CD4-positive, alpha-beta T cell (primary cell): ENCODE measurements at places on chromosomes 1 and 21. TPM values are rescaled to one million over a fixed set of nuclear protein-coding genes. Genes with fewer than 3 reads are reported as not detected.

Gene LHX4
- total RNA-seq, result 0.03 TPM

Gene COL18A1
- 16.0 TPM for total RNA-seq

Gene C1orf87
- not detected for total RNA-seq

Gene VWA5B1
- 0.08 TPM for total RNA-seq

Gene DNAJC28
- not detected for total RNA-seq

Gene C1QA
- not detected for total RNA-seq

Gene FYB2
- not detected for total RNA-seq

Gene LYSMD1
- 0.55 TPM for total RNA-seq

GRCh38 chr1:177799746-177800145 lies 170.1 kb downstream of the SEC16B start:
- no peak for DNase-seq

DNA sequence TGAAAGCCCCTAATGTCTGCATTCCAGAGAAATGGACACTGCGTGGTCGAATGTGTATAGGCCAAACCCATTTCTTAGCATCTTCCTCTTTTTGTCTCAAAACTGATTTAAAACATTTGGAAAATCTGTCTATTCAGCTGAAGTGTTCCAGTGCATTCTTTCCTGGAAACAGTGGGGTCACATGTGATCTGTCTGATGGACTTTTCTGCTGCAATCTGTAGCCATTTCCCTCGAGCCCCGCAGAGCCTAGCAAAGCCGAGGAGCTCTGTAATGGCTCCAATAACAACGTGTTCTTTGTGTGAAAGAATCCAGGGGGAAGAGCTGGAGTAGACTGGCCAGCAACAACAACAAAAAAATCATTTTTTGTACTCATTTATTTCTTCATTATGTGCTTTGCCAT lies 329.3 kb downstream of the BARHL2 start:
- no peak for DNase-seq

DNA sequence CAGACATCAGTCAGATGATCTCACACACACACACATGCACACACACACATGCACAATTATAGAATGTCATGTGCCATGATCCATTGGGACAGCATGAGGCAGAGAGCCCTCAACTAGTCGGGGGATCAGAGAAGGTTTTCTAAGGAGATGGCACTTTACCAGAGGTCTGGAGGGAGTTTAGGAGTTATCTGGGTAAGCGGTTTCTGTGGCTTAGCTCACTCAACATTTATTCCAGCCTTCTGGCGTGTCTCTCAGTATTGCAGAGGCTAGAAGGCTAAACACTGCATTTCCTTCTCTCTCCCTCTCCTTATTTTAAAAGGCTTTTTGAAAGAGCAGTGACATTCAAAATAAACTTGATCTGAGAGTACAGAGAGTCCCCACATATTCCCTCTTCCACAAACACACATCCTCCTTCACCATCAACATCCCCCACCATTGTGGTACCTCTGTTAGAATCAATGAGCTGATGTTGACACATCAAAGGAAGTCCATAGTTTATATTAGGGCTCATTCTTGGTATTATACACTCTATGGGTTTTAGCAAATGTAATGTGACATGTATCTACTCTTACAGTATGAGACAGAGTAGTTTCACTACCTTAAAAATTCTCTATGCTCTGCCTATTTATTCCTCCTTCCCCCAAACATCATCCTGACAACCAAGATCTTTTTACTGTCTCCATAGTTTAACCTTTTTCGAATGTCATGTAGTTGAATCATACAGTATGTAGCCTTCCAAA lies 9.0 kb upstream of the PLA2G2A start:
- no peak for DNase-seq

DNA sequence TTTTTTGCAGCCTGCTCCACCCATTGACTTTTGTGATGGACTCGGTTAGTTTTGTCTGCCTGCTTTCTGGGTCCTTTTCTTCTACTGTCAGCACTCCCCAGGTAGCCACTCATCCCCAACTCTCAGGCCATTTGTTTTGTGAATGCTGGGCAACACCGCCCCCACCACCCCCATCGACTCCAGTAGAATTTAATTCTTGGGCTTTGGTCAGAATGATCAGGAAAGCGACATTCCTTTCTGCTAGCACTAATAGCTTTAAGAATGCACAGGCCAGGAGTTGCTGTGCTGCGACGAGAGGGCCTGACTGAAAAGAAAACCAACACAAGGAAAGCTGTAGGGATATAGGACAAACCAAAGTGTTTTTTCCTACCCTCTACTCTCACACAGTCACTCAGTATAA lies 144.4 kb downstream of the CDC7 start:
- DNase-seq, result no peak

DNA sequence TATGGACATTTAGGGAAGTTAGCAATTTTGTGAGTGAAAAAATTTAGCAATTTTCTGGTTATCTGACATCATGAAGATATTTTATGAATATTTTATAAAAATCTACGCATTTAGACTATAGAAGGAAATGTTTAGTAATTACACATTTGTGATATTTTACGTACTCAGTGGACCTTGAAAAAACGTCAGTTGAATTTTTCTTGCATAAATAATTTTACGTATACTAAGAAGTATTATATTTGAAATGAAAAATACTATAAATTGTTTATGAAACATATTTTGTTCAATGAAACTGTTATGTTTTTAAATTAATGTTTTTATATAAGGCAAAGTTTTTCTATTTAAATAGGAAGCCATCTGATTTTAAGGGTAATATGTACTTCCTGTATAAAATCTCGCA lies 462.8 kb downstream of the NCAM2 start:
- DNase-seq, result no peak

DNA sequence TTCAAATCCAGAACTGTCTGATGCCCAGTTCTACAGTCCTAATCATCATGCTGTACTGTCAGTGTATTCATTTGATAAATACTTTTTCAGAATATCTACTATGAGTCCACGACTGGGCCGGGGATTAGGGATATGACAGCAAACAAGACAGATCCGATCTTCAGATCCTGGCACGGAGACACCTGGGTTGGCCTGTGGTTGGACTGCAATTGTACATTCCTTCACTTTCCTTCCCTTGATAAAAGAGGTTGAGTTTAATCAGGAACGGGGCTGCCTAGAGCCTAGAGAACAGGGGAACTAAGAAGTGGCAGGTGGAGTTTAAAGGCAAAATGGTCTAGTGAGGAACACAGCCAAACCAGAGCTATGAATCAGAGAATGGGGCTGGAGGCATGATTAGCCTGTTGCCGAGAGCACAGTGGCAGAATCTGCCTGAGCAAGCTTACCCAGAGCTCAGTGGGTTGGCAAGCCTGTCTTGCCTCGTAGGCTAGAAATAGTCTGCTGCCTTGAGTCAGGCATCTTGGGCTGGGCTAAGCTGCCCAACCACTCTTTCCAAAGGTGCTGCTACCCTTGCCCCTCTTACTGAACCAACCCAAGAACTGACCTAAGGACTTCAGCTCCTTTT lies 38.1 kb upstream of the PTCH2 start:
- no peak for DNase-seq

DNA sequence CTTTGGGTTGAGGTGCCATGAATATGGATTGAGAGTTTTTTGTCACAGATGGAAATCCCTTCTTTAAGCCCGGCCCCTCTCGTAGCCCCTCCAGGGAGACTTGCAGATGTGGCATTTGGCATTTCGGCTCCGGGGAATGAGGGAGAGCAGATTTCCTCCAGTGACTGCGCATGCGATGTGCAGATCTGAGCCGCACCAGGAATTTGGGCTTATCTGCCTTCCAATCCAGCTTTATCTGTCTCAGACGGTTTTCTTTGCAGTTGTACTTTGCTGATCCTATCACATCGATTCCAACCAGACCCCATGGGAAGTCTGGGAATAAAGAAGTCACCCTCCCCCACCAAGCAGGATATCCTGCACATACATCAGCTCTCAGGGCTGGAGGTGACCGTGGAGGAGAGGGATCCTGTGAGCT lies 11.7 kb downstream of the KIF26B start:
- DNase-seq, result no peak

- no peak for DNase-seq
These were observed 41.1 kb upstream of the DUSP10 start for GRCh38 chr1:221782970-221783369.

DNA sequence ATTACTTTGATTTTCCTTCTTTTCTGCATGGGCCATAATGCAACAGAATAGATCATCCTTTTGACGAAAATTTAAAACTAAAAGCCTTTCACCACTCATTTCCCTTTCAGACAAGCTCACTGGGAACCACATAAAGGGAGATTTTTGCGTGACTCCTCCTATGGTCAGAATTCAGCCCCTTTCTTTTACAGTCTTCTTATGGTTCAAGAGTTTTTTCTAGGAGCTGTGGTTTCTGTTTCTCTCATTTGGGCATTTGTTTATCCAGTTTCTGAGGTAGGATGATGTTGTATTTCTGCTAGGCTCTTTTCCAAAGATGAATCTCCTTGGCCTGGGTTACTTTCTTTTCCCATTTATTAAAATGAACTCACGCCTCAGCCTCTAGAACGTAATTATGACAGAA lies 16.9 kb downstream of the RGS1 start:
- DNase-seq, result no peak

DNA sequence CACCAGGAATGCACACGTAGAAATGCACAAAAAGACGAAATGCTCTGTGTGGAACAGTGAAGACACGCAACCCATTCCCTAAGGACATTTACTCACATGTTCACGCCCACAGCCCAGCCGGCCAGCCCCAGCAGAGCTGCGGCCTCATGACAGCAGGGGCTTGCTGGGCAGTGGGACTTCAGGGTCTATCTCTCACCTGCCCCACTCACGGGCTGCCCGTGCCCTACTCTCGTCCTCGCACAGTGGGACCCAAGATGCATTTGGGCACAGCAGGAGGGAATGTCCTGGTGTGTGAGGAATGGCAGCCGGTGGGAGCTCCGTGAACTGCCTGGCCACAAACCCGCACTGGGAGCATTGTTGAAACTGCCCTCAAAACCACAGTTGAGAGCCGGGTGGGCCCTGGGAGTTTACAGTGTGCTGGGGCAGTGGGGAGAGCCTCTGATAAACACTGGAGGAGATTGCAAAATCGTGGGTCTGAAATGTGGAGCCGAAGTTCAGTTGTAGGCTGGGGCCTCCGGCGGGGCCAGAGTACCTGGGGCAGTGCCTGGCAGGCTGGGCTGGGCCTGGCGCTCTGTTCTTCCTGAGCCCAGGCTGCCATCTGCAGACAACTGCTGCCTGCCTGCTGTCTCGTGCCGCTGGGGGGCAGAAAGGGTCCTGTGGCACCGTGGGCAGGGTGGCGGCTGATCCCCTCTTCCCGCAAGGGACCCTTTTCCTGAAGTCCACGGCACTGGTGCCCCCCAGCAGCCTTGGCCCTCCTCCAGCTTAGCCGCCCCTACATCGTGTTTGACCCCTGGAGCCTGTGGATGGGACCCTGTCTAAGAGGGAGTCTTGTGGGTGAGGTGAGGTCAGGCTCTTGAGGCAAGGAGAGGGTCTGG lies 20.7 kb upstream of the POFUT2 start:
- no peak for DNase-seq

GRCh38 chr21:35929901-35930300 lies 130.4 kb downstream of the SETD4 start:
- DNase-seq, result no peak

GRCh38 chr1:243946946-243947345 lies 96.9 kb upstream of the AKT3 start:
- peak; percentile 19 for DNase-seq

GRCh38 chr1:6091823-6092109 lies 46.1 kb downstream of the KCNAB2 start:
- DNase-seq, result no peak

DNA sequence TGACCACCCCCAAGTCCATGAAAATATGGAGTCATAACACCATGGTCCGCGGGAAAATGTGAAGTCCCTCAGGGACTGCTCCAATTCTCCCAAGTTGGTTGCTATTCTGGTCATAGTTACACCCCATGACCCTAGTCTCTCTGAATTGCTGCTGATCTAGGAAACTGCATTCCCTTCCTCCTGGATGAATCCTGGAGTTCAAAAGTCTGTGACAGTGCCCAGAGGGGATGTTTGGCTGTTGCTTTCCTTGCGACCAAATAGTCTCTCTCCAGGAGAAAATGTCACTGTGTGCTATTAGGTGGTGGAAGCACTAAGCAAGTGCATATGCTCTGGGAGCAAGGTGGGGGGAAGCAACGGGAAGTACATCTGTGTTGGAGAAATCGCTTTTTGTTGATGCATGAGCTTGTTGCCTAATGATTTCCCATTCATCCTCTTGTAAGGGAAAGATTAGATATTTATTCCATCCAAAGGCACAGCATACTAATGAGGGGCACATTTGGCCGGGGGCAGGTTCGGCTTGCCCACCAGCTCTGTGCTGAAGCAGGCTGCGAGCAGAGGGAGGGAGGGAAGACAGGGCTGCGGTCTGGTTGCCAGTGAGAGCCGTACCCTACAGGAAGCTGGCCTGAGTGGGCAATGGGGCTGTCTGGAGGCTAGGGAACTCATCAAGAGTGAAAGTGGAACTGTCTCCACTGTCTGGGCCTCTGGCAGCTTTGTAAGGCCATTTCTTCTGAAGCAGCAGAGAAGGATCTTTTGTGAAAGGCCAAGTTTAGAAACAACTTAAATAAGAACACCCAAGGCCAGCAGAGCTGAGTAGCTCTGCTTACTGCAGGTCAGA lies 27.2 kb downstream of the SYT6 start:
- DNase-seq, result no peak

GRCh38 chr1:216015116-216015515 lies 408.1 kb downstream of the USH2A start:
- no peak for DNase-seq

DNA sequence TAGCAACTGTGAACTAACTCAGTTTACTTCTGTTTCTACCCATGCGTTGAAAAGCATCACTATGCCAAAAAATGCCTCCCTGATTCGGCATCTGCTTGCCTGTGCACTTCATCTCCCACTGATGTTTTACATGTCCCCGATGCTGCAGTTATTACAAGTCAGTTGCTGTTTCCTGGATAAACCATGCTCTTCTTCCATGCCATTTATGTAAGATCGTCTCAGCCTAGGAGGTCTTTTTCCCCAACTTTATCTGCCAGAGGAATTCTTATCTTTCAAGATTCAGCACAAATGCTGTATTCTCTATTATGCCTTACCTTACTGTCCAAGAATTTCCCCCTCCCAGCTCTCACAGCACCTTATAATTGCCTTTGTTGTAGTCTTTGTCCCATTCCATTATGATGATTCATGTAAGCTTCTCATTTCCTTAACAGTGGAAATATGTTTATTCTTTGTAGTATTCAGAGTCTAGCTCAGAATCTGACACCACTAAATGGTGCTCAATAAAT lies 30.0 kb downstream of the PRKACB start:
- DNase-seq, result no peak

DNA sequence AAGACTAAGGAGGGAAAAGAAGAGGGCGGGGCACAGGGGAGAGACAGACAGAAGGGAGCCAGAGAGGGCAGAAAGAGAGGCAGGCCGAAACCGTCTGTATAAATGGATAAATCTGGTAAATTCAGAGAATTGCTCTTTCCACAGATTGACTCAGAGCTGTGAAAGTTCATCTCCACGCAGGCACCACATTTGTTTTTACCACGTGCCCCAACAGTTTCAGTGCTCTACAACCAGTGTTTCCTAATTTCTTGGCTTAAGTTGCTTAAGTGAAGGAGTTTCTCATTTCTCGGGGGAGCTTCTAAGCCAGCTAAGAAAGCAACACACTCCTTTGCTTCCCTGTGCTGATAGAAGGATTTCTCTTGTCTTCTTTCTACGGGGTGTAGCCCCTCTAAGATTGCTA lies 87.1 kb downstream of the ENAH start:
- no peak for DNase-seq
